OCI-M1 (cell line): ENCODE measurements at places on chromosomes 12 and 14.

DNA sequence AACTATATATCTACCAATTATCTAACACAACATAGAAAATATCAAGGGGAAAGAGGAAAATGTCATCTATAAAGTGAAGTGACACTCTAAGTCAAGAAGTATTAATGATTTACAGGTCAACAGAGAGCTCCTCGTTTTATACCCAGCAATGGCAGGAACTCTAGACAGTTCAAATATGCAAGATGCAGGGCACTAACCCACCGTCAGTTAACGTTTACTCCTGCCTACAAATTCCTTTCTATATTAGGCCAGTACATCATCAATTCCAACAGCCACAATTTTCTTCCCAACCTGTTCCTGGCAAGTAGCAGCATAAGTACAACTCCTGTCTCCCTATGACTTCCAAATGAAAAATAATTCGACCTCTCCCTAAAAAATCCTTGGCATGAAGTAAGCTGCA, 9.0 kb upstream of the KANSL2 start:
- no peak for DNase-seq

DNA sequence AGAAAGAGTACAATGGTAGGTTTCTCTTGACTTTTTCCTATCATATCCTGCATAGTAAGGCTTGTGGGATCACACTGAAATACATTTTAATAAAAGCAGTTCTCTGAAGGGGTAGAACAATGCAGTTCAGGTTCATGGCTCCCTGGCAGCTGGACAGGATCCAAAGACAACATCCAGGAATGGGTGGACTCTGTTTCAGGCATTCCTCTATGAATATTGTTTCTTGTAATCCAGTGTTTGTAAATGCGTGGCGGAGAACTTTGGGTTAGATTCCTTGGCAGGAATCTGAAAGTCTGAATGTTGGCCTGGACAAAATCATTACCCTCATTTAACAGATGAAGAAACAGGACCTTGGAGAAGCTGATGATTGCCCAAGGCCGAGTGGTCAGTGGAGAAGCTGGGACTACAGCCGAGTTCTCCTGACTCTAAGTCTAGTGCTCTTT, 43.5 kb downstream of the SYNE2 start:
- DNase-seq, result no peak

DNA sequence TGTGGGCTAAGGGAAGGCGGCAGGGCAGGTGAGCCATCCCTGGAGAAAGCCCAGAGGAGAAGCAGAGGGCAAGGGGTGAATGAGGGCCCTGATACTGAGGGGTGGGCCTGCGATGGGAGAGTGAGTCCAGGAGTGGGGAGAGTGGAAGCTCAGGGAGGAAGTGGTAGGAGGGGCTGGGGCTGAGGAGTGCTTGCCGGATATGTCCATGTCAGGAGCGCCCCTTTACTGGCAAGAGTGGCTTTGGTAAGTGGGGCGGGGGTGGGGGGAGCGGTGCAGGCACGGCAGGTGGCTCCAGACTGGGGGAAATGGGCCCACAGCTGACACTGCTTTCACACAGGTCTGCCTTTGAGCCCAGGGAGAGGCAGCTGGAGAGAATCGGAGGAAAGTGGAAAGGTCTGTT, 86.4 kb upstream of the GPR68 start:
- no peak for DNase-seq

DNA sequence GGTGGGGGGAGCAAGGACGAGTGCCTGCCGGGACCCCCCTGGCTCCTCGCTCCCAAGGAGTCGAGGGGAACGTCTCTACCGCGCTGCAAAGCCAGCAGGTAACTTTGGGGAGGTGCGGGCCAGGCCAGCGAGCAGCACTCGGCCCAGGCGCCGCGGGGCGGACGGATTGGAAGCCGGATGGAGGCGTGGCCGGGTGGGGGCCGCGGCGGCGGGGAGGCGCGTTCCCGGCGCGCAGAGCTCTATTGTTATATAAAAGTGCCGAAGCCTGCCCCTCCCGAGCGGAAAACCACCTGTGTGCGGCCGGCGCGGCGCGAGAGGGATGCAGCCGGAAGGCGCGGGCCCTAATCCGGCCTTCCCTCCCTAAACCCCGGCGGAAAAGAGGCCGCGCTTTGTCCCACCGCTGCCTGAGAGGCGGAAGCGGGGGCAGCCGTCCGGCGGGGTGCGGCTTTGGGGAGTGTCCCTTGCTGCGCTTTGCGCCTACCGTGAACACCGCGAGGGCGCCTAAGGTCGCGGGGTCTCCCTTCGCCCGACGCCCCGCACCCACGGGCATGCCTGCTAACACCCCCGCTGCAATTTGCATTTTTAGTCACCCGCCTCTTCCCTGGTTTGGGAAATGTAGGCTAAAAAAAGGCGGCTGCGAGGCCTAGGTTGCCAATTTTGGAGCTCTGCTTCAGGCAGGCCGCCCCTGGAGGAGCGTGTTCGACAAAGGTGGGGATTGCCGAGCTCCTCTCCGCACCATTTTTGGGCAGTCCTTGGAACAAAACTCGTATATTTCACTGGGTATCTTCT, 1.7 kb upstream of the DUSP6 start:
- DNase-seq, result no peak

DNA sequence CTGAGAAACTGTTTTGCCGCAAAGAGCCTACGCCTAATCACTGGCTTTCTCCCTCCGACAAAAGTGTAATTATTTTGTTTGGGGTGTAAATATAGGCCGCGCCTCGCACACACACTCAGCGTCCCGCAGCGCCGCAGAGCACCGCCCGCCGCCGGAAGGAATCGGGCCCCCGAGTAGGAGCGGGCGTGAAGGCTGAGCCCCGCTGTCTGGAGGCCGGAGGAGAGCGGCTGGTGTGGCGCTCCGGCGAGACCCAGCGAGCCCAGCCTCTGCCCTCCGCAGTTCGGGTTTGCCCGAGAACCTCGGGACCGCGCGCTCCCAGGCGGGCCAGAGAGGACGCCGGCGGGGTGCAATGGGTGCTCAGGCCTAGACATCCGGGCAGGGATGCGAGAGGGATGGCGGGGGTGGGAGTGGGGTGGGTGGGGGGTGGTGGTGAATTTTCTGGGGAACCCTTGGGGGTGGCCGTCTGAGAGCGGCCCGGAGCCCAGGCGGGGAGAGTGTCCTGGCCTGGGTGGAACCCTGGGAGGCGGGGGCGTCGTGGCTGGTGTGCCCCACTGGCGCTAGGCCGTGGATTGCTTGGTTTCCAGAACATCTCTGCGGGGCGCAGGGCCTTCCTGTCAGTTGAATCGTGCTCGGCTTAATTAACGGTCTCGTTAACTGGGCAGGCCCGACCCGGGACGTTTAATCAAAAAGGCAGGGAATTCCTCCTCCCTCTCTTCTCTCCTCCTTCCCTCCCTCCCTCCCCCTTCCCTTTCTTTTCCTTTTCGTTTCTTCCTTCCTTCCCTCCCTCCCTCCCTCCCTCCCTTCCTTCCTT, 4.7 kb upstream of the LHX5 start:
- no peak for DNase-seq

GRCh38 chr12:115799610-115800009, 477.9 kb downstream of the MED13L start:
- DNase-seq, result no peak

GRCh38 chr14:76007852-76008251, 22.3 kb downstream of the IFT43 start:
- DNase-seq, result no peak

- DNase-seq, result no peak
Observed at GRCh38 chr12:72444566-72444965, 172.4 kb downstream of the TRHDE start.
